ENCODE measurements at places on chromosomes 12 and 14.

- DNase-seq: no peak
Measured at GRCh38 chr12:75558287-75558686, 46.9 kb upstream of the KRR1 start.

DNA sequence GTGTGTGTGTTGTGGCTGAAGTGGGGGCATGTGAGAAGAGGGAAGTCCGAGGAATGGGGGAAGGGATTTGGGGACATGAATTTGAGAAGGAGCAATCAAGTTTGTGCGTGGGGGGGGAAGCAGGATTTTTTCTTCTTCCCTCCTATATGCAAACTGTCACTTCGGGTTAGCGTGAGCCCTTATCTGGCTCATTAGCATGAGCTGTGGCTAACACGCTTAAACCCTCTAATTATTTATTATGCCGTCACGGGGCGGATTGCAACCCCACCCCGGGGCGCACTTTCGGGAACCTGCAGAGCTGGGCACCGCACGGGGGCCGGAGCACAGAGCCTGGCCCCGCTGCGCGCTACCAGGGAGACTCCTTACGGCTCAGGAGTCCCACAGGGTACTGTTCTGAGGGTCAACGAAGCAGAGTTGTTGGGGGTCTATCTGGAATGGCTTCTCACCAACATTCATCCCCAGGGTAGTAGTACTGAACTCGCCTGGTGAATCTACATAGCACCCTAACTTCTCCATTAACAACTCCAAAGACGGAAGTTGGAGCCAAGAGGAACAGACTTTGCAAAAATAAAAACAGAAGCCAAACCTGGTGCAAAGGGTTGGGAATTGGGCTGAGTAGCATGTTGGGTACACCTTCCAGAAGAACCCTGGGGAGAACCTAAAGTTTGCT lies 6.4 kb upstream of the ASCL1 start:
- DNase-seq: no peak

DNA sequence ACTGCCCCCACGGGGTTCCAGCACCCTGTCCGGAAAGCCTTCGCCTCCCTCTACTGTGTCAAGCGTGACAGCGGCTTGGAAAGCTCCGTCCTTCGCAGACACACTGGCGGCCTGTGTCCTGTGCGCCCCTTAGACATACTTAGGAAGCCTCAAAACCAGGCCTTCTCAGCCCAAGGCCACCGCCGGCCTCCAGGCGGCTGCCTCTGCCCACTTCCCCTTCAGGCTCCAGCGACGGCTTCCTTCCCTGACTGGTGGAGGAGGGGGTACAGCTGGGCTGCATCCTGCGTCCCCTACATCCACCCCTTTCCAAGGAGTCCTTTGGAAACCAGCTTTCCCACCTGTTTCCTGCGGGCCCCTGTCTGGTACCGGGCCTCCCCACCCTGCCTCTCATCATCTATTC lies 2.5 kb upstream of the CACNA2D4 start:
- DNase-seq: peak; percentile 31

GRCh38 chr12:115398311-115398781 lies 714.4 kb upstream of the TBX3 start:
- no peak for DNase-seq

DNA sequence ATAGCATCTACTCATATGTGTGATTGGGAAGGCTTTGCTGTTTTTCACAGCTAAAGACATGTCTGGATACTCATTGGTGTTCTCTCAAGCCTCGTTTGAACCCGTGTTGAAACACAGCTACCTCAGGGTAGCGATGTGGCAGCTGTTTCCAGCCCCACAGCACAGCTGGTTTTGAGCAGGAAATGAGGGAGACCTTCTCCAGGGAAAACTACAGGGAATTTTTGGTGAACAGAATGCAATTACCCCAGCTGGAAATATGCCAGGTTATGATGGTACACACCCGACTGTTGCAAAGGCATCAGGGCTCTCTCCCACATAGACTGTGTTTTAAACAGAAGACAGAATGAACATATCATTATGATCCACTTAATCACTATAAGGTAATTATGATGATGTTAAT lies 828.9 kb downstream of the VRK1 start:
- DNase-seq: no peak

GRCh38 chr12:3313675-3314663 lies 177.0 kb upstream of the PRMT8 start:
- no peak for DNase-seq

DNA sequence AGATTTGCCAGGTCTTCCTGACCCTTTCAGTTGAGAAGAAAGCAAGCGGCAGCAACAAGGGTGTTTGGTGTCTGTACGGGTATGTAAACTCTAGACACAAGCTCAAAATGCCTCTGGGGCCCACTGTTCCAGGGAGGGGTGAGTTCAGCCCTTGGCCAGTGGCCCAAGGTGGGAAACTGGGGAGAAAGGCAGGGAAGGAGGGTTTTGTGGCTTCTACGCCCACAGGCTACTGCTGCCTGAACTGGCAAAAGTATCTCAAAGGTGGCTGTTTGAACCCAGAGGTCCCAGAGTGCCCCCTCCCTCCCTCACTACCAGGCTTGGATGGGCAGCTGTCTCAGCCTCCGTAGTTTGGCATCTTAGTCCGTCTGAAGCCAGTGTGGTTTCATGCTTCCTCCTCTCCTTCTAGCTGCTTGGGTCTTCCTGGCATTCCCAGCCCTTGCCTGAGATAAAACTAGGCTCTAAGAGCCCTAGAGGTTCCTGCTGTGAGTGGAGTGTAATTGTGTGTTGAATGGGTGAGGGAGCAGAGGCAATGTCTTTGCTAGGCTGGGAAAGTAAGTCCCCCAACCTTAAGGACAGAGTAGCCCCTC lies 5.5 kb downstream of the HOXC5 start:
- DNase-seq: no peak

DNA sequence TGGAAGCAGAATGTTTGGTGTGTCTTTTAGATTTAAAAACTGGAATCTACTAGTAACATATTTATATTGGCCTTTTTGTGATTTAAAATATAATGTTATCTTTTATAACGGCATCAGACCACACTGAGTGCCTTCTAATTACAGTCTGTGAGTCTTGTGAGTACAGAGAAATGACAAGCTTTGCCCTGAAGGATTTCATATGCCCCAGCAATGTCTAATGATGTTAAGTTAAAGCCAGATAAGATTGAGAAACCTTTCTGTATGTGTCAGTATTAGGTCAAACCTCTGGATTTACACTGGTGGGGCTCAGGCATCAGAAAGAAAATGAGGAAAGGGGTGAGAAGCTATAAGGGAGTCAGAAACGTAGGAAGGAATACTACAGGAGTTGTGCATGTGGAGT lies 25.2 kb downstream of the PLEKHA5 start:
- no peak for DNase-seq

GRCh38 chr14:87108726-87109125 lies 884.3 kb downstream of the GALC start:
- DNase-seq: no peak

- no peak for DNase-seq
Measured at GRCh38 chr12:45762185-45763110, 32.9 kb downstream of the ARID2 start.

DNA sequence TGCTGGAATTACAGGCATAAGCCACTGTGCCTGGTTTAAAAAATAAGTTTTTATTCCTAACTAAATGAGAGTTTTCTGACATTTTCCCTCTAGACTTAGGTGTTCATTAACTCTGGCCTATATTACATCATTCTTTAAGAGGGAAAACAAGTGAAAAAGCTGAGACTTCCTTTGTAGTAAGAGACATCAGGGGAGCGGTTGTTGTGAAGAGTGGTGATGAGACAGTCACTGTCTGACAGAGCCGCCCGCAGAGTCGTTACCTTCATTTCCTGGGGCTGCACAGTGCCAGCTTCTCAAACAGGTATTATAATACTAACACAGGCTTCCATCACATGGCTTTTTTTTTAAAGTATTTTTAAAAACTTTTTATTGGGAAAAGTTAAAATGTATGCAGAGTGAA lies 19.7 kb upstream of the TDRD9 start:
- DNase-seq: no peak

DNA sequence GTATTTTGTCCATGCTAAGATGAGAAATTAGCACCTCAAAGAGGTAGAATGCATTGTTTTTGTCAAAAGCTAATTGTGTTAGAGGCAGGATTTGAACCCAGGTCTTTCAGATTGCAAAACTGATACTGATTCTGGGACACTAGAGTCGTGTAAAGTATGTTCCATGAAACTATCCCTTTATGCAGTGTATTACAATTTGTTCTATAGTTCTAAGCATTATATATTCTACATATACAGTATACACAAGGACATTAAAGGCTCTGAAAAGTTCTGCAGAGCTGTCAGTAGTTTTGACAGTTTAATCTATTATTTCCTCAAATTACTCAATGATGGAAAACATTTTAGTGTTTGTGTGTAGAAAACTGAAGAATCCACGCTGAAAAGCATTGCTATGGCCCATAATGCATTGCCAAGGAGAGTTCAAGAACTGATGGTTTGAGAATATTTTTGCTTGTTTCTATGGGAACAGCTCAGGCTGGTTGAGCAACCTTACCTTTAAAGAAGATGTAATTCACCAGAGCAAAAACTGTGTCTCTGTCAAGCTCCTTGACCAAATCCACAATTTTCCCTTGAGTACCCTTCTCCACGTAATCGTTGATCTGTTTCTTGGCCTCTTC lies 6.2 kb downstream of the SERPINA1 start:
- DNase-seq: no peak

DNA sequence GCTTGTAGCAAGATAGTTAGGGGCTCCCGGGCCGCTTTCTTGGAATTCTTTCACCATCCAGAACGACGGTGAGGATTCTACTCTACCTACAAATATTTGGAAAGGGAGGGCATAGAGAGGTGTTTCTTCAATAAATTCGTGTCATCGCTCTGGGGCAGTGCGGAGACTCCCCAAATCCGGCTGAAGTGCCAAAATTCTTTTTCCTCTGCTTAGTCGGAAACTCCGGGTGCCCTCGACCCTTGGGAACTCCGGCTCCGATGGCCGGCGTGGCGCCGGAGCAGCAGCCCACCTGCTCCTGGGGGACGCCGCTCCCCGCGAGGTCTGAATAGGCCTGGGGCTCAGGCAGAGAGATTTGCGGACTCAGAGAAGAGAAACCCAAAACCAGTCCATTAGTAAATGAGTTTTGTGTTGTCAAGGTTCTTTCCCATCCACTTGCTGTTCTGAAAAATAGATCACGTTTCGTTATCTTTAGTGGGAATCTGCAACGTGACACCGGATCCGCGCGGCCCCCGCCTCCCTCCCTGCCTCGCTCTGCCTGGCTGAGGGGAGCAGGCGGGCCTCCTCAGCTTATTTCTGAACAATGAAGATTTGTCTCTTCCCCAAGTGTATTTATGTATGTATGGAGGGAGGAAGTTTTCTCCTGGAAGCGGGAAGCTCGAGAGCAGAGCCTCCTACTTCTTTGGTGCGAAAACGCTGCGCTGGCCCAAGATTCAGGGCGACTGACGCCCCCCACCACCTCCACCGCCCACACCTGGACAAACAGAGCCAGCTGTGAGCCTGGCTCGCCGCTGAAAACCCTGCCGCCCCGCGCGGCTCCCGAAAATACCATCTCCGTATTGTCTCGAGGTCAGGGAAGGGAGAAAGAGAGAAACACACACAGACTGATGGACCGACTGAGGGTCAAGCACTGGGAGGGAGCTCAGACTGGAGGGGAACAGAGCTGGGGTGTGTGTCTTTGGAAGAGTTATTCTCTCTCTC lies 3.7 kb upstream of the SIX1 start:
- DNase-seq: no peak

DNA sequence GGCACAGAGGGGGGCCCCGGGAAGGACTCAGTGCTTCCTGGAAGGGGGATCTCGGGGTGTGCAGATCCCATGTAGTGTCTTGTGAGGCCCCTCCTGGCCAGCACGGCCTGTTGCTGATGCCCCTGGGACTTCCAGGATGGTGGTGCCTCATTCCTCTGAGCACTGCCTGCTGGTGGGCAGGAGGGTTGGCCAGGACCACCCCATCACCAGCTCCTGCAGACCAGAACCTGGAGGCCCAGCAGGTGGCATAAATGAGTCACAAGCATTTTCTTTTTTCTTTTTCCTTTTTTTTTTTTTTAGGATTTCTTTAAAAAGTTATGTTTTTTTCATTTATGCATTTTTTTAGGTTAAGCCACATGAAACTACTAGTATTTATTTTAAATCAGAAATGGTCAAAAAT lies 8.0 kb downstream of the MMP17 start:
- DNase-seq: no peak

- DNase-seq: no peak
Measured at GRCh38 chr14:69483765-69484443, 624 bp upstream of the PLEKHD1 start.

GRCh38 chr12:90987101-90987500 lies 17.7 kb downstream of the EPYC start:
- DNase-seq: no peak

DNA sequence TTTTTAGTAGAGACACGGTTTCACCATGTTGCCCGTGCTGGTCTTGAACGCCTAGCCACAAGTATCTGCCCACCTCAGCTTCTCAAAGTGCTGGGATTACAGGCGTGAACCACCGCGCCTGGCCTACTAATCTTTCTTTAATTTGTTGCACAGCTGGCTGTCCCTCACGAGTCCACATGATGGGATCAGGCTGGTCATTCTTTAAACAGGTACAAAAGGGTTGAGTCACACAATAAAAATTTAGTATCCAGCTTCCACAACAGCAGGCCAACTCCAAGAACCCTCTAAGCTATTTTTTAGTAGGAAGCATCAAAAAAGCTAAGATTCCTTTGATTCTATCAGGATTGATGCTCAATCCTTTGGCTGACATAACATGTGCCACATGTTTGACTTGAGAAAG lies 17.8 kb downstream of the SINHCAF start:
- no peak for DNase-seq

DNA sequence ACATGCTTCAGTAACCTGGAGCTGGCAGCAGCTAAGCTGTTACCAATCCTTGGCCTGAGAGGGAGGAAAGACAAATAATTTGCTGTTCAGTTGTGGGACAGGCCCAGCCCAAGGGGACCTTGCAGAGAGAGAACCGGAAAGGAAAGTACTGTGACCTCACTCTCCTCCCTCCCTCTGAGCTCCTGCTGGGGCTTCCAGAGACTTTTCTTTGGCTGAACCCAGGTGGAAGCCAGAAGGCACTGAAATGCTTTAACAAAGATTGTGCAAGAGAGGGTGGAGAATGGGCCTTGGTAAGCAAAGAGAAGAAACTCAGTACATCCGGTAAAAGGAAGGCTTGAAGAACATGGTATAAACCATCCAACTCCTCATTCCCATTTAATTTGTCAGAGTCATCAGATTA lies 457.1 kb downstream of the GLT1D1 start:
- no peak for DNase-seq

- DNase-seq: no peak
Measured at GRCh38 chr12:51915951-51916350, 8.6 kb downstream of the ACVRL1 start.

GRCh38 chr14:77186911-77187648 lies 5.5 kb downstream of the TMEM63C start:
- no peak for DNase-seq

GRCh38 chr12:70638639-70639360 lies 1.6 kb upstream of the PTPRB start:
- DNase-seq: no peak

- DNase-seq: no peak
Measured at GRCh38 chr12:46915082-46915481, 89.3 kb upstream of the SLC38A4 start.

DNA sequence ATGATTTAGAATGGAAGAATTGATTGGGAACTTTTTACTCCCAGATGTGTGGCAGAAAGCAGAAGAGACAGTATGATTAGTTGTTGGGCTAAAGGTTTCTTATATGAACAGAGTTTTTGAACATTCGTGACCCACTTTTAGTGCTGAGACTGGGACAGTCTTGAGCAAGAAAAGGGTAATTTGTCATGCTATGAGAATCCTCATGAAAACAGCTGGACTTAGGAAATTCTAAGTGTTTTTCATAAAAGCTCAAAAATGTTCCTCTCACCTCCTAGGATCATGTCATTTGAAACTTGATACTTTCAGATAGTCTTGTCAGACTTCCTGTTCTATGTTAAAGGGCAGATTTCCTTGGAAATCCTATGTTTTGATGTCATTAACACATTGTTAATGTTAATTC lies 86.1 kb downstream of the MGAT4C start:
- DNase-seq: no peak
